ENCODE measurements at places on chromosomes 11 and 22.

DNA sequence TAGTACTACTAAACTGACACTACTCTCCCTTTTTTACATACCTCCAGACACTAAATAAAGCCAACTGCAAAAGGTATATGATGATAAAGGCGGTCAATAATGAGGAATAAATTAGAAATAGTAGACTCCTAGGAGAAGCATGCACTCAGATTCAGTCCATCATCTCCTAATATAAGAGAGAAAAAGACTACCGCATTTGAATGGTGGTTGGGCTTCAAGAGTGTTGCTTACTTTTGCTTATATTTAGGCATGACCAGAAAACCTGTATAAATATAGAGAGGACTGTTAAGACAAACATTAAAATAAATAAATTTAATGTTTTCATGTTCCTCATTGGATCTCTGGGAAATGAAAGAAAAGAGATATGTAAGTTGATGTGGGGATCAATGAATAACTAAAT, 1137.0 kb downstream of the FAM181B start:
- DNase-seq: no peak

- DNase-seq: no peak
Measured at GRCh38 chr22:37188901-37189466, 937 bp upstream of the C1QTNF6 start.

- DNase-seq: peak; percentile 6
Measured at GRCh38 chr22:46931414-46931813, 169.0 kb downstream of the TBC1D22A start.

DNA sequence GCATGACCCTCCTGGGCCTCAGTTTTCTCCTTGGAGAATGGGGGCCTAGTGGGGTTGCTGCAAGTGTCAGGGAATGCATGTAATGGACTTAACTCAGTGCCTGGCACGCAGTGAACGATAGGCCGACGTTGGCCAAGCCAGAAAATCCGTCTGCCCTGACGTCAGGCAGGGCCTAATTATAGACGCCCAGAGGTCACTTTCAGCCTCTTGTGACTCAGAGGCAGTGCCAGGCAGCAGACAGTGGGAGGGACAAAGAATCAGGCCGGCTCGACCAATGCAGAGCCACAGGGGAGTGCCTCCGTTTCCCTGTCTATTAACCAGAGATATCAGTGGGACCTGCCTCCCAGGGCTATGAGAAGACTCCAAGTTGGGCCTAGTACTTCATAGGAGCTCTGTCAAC, 115.0 kb downstream of the MN1 start:
- peak; percentile 4 for DNase-seq

GRCh38 chr11:80958987-80959386, 1518.2 kb upstream of the TENM4 start:
- no peak for DNase-seq

GRCh38 chr22:37203354-37204044, 8.8 kb downstream of the SSTR3 start:
- DNase-seq: no peak

- peak; percentile 96 for DNase-seq
Measured at GRCh38 chr11:47415949-47416472, 7.6 kb downstream of the SLC39A13 start.

DNA sequence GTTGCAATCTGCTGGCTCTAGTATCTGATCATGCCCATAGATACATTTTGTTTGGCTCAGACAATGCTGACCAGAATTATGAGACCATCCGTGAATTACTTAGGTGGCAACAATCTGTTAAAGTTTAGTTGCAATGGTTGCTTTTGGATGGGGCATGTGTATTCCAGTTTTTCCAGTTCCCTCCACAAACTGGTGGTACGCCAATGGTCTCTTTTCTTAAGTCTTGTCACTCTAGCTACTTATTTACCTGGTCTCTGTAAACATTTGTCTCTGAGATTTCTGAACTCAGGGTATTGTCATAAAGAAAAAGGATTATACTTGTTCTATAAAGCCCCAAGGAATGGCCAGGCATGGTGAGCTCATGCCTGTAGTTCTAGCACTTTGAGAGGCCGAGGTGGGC, 65.9 kb downstream of the PGR start:
- no peak for DNase-seq

GRCh38 chr11:110968348-110969062, 256.3 kb upstream of the ARHGAP20 start:
- peak; percentile 75 for DNase-seq

GRCh38 chr11:78909386-78909785, 334.7 kb upstream of the NARS2 start:
- DNase-seq: no peak

DNA sequence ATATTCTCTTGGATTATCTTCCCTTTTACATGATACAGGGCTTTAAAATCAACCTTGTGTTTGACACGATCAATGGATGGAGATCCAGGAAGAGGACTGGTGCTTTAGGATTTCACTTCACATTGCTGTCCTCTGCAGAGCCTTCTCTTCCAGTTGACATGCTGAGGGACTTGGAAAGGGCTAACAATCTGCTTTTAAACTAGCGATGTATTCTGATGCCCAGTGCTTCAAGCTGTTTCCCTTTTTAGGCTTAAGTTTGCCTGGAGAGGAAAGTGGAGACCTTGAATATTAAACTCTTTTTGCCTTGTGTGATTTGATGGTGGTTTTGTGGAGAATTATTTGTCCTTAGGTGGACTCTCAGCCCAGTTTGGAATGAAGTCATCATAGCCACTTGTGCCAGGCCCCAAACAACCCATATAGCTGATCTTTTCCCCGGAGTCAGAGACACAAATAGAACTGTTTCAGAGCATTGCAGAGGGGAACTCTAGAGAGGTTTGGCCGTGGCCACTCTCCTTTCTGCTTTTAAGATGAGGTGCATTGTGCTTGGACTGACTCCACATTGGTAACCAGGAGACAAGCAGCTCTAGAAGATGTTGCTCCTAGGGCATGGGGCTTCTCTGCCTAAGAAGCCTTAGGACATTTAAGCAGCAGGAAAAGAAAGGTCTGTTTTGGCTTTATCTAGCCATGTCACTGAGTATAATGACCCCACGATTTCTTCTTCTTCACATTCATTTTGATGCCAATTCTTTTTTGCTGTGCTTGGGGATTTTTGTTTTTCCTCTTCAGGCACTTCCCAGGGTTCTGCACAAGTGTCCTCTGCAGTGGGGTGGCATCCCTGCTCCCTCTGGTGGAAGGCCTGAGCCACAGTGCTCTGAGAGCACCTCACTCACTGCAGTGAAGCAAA, 152.8 kb downstream of the NCAM1 start:
- peak; percentile 23 for DNase-seq

DNA sequence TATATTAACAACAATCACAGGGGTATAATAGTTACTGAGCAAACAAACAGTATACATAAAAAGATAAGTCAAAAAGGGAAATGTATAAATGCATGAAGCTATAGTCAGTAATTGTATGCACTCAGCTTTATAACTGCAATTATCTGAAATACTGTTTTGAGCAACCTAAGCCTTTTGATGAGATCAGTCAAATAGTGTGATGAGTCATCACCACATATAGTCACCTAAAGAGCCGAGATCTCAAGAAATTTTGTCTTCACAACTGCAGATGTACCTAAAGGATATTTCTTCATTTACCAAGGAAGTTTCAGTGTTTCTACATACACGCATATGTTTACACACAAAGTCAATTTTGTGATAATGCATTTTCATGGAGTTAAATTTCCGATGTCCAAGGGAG, 5.4 kb upstream of the OR51A2 start:
- no peak for DNase-seq

GRCh38 chr11:126871792-126872191, 128.8 kb downstream of the KIRREL3 start:
- DNase-seq: no peak

- DNase-seq: no peak
Measured at GRCh38 chr11:117662671-117663269, 134.2 kb downstream of the DSCAML1 start.

DNA sequence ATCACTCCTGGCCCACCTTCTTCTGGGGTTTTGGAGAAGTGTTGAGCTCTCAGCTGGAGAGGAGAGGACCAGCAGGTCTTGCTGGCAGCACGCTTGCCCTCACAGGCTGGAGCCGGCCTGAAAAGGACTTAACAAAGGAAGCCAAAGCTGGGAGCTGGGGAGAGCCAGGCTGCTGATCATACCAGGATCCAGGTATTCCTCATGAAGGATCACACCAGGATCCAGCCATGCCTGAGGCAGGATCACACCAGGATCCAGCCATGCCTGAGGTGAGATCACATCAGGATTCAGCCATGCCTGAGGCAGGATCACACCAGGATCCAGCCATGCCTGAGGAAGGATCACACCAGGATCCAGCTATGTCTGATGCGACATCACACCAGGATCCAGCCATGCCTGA, 17.0 kb downstream of the MRGPRD start:
- DNase-seq: no peak

GRCh38 chr22:28180804-28181731, 262.0 kb upstream of the PITPNB start:
- peak; percentile 25 for DNase-seq

- no peak for DNase-seq
Measured at GRCh38 chr11:127521413-127521812, 520.8 kb upstream of the KIRREL3 start.

- no peak for DNase-seq
Measured at GRCh38 chr11:76161261-76161961, 44.9 kb downstream of the WNT11 start.

- no peak for DNase-seq
Measured at GRCh38 chr11:66484806-66485380, 4.7 kb downstream of the DPP3 start.

DNA sequence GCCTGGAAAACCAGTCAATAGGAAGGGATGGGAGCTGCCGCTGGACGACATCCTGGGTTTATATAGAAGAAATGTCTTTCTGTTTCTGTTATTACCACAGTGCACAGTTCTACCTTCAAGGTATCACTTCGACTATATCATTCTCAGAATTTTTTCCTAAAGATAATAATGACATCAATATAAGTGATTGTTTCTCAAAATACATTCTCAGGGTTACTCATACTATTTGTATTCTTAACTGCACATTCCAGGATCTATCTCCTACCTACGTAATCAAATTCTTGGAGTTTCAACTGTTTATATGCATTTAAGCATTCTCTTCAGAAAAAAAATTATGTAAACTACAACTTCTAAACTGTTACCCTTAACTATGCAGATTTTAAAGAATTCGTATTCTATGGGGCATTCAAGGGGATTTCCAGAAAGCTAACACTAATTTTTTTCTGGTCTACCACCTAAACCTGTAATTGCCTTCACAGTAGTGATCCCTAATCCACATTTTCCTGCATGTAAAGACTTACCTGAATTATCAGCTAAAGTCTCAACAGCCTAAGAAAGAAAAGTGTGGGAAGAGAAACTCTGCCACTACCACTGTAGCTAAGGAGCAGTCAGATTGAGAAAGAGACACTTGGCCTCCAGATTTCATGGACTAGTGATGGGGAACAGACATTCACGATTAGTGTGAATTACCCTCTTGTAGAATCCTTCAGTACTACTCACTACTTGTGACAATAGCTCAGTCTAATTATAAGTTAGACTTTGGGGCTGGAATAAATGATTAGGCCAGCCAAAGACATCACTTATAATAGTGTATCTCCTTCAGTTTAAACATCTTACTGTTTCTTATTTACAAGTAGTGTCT, at the start of gene OR51B5:
Gene OR51B5 (minus strand): TSS at position 51 of the 862 bp plus-strand sequence. CDS start 0 bp downstream, at position 51.
- peak; percentile 64 for DNase-seq

DNA sequence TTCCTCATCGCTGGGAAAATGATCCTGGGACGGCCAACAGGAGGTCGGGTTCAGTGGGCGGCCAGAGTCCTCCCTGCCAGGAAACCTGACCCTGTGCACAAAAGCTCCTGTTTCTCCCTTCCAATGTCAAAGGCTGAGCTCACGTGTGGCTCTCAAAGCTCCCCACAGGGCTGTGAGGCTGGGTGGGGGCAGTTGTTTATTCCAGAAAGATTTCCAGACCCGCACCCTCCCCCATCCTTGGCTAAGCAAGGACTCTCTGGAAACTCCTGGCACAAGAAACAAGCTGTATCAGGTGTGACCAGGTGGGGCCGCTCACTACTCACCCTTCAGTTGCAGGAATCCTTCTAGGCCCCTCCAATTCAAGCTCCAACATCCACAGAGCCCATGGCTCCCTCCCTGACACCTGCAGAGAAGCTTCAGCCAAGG, 131.9 kb downstream of the SHANK2 start:
- DNase-seq: no peak
